Breast epithelium (tissue), 4 donors: ENCODE measurements at places on chromosomes 2 and 18. TPM values are rescaled to one million over a fixed set of nuclear protein-coding genes. Genes with fewer than 3 reads are reported as not detected.

Gene RAB6D
- total RNA-seq, result not detected

Gene RMDN2
- 9.8 TPM for total RNA-seq

Gene POMC
- 10.7 TPM for total RNA-seq

DNA sequence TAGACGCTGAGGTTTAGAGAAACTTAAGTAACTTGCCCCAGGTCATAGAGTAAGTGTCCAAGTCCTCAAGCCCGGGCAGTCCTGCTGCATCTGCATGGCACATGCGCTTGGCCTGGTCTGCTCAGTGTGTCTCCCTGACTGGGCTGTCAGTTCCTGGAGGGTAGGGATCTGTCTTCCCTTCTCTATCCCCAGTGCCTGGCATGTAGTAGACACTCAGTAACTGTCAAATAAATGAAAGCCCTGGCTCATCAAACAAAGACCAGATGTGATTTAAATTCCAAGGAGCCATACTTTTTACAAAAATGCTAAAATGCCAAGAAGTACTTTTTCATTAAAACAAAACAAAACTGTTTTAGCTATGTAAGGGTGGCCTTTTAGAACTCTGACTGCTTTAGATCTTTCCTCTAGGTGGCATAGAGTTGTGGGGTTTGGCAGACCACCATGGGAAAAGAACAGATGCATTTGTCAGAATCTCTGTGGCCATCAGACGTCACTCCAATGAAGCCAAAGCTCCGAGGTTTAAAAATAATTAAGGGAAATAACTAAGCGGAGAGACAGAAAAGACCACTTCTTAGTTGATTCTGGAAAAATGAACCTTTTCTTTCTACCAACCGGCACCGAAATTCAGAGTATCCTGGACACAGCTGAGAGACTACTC is 34.0 kb downstream of the EPAS1 start:
- no peak for DNase-seq

GRCh38 chr2:75792146-75792545 is 81.4 kb upstream of the GCFC2 start:
- no peak for DNase-seq

DNA sequence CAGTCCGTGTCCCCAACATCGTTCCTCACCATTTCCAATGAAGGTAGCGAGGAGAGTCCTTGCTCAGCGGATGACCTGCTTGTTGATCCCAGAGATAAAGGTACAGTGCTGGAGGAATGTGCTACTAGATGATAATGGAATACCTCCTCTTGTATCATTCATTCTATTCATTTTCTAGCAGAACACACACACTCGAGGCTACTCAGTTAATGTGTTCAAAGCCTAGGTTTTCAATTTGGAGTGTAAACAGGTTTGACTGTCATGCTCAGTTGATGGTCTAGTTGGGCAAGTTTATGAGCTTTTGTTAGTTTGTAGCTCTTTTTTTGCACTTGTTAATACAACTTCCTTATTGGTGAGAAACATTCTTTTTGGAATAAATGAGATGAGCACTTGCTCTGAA is 114.2 kb downstream of the ICA1L start:
- DNase-seq, result no peak

- DNase-seq, result no peak
Measured at GRCh38 chr2:166381-166780, 97.5 kb downstream of the SH3YL1 start.

DNA sequence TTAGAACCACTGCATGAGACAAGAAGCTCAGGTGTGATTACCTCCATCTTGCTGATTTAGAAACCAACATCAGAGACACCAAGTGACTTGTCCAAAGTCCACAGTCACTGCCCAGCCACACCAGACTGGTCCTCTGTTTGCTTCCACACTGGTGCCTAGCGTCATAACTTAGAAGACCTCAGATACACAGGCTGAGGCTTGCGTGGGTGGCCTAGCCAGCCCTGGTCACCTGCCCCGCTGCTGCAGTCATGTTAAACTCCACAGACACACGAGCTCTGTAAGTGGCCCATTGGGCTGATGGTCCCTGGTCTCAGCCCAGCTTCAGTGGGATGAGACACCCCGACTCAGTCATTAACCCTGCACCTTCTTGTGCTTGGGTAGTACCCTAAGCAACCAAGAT is 47.1 kb downstream of the CNGA3 start:
- DNase-seq, result no peak

GRCh38 chr2:109439390-109439786 is 174.4 kb downstream of the SEPTIN10 start:
- no peak for DNase-seq

GRCh38 chr2:233912691-233913423 is 4.3 kb upstream of the TRPM8 start:
- no peak for DNase-seq
